ENCODE measurements at places on chromosomes 3 and 15.

DNA sequence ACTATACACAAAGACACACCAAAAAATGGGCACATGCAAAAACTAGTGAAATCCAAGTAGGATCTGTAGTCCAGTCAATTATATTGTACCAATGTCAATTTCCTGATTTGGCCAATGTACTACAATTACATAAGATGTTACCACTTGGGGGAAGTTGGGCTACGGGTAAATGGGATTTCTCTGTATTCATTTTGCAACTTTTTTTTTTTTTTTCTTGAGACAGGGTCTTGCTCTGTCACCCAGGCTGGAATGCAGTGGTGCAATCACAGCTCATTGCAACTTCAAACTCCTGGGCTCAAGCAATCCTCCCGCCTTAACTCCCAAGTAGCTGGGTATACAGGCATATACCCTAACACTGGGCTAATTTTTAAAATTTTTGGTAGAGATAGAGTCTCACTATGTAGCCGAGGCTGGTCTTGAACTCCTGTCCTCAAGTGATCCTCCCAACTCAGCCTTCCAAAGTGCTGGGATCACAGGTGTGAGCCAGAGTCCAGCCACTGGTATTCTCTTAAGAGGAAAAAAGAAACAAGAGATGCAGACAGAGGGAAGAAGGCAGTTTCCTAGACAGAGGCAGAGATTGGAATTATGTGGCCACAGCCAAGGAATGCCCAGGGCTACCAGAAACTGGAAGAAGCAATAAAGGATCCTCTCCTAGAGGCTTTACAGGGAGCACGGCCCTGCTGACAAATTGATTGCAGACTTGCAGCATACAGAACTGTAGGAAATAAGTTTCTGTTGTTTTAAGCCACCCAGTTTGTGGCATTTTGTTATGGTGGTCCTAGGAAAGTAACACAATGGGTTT, 33.3 kb downstream of the TFDP2 start:
- DNase-seq: no peak

DNA sequence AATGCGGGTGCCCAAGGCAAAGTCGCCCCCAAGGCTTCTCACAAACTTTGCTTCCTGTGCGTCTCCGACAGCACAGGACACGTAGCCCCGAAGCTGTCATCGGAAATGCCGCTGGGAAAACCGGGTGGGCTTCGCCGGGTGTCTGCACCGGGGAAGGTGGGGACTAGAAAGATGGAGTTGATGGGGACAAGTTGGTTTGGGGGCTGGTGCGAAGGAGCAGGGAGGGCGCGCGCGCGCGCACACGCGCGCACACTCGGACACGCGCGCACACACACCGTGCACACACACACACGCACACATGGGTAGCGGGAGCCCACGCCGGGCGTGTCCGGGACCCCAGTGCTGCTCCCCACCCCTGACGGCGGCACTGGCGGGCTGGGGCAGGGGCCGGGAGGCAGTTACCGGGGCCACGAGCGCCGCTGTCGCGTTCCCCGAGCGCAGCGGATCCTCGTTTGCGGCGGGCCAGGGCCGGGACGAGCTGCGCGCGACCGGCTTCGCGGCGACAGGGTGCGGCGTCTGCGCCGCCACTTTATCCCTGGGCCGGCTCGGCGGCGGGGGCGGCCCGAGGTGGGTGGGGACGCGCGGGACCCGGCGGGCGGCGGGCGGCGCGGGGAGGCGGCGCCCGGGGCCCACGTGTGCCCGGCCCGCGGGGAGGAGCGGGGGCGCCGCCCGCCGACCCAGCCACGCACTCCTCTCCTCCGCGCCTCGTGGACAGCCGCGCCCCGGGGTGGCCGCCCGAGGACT, 539 bp upstream of the MGLL start:
- DNase-seq: no peak

DNA sequence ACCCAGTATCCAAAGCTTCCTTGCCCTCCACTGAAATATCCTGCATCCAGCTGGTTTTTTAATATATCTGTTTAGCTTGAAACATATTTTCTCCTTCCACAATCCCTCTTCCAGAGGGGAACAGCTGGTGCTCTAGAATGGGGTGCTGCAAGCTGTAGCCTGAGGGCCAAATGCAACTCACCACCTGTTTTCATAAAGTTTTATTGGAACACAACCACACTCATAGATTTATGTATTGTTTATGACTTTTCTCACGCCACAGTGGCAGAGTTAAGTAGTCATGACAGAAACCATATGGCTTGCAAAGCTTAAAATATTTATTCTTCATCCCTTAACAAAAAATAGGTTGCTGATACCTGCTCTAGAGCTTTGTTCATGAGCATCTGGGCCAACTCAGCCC, 298.7 kb downstream of the CLSTN2 start:
- no peak for DNase-seq

DNA sequence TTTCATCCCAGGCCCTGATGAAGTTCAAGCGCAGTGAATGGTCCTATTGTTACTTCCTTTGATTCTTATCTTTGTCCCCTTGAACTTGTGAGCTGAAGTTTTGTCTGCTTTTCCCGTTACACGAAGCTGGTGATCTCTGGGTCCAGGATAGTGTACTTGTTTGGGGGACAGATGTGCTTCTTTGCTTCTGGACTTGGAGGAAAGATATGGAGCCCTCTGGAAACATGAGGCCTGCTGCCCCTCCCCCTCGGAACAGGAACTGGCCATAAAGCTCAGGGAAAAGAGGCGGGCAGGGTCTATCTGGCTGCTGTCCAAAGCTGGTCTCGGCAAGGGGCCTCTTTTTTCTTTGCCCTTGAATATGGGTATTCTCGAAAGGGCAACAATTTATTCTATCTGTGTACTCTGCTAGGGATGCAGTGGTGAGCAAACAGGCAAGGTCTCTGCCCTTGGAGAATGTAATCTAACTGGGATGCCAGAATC, 47.6 kb downstream of the IDH2 start:
- no peak for DNase-seq

- DNase-seq: no peak
Observed at GRCh38 chr15:51341366-51342226, at the start of gene GLDN. TSS of gene GLDN (plus strand) at chr15:51341655. CDS start at chr15:51341685, 30 bp downstream.

GRCh38 chr3:43768381-43768973, 77.7 kb downstream of the ABHD5 start:
- no peak for DNase-seq

DNA sequence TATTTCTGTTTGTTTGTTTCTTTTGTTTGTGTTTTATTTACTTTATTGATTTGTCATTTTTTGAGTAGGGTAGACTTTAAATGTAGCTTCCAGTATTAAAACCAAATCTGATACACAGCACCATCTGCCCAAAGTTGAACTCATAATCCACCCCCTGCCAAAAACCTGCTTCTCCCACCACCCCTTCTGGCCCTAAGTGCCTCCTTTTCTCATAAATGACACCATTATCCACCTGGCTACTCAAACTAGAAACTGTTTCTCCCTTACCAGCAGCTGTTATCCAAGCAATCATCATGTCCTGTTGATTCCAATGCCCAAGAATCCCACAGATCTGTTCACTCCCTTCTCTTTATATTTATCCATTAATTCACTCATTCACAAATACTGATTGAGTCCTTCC, 21.8 kb upstream of the PTX3 start:
- no peak for DNase-seq

- DNase-seq: no peak
Observed at GRCh38 chr3:53702776-53703530, 143.3 kb downstream of the CHDH start.

DNA sequence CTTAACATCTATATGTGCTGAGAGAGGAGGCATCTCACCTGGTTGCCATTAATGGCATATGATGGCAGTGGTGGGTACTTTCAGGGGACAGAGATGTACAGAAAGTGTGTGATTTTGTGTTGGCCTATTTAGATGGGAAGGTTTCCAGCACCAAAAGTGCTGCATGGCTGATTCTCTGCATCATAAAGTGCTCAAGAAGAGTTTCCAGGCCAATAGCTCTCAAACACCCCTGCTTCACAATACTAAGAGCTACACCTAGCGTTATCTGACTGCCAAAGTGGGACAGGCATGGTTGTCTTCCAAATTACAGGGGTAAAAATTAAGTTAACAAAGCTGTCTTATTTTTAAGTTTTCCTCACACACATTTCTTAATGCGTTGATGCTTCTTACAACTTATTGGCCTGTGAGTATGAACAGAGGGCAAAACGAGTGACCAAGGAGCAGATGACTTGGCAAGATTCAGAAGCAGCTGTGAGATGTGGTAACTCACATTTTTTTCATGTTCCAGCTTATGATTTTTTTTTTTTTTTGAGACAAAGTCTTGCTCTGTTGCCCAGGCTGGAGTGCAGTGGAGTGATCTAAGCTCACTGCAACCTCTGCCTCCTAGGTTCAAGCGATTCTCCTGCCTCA, 41.4 kb upstream of the VEPH1 start:
- no peak for DNase-seq

DNA sequence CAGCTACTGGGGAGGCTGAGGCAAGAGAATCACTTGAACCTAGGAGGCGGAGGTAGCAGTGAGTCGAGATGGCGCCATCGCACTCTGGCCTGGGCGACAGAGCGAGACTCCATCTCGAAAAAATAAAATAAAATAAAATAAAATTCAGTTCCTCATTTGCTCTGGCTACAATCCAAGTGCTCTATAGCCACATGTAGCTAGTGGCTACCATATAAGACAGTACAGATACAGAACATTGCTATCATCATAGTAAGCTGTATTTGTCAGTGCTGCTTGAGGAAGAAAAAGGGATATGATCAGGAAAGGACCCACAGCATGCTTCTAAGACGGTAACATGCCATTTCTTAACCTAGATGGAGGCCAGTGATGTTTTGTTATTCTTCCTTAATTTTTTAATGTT, 88.7 kb upstream of the CDAN1 start:
- DNase-seq: no peak

- DNase-seq: no peak
Observed at GRCh38 chr3:186246941-186247340, 115.1 kb downstream of the DGKG start.

- DNase-seq: no peak
Observed at GRCh38 chr3:195873281-195873887, 35.0 kb downstream of the TNK2 start.

- DNase-seq: no peak
Observed at GRCh38 chr3:150738688-150739087, 24.3 kb downstream of the SIAH2 start.

DNA sequence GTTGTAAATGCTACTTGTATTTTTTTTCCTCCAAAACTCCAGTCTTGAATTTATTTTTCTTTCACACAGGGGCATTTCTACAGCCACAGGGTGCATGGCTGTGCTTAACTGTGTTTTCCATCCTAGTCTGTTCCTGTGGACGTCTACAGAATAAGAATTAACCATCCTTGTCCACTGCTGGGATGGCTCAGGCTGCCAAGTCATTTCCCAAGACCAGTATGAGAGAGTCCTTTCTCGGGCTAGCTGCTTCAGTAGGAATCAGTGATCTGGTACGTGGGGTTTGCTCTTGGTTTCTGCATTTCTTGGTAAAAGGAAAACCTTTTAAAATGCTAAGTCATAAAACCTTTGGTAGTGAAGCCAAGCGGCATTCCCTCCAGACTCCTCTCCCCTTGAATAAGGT, 29.8 kb downstream of the CHDH start:
- no peak for DNase-seq

DNA sequence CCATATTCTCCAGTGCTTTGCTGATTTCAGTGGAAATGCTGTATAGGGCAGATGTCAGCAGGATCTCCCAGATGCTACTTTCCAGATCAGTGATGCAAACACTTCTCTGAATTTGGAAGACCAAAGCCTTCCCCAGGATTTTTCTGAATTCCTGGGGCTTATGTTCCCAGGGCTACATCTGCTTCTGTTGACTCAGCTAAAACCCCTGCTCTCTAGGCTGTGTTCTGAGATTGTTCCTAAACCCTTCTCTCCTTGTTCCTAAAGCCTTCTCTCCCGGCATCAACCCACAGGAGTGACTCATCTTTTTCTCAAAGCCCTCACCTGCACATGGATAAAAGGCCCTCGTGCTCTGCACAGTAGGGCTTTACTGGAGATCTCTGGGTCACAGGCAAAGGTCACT, 35.5 kb downstream of the FAH start:
- no peak for DNase-seq

- no peak for DNase-seq
Observed at GRCh38 chr15:63906266-63906584, 72.5 kb upstream of the HERC1 start.

Data from Kasumi-1 (cell line).